Lower lobe of right lung (tissue), 2 donors: ENCODE measurements at places on chromosomes 16 and 17. TPM values are rescaled to one million over a fixed set of nuclear protein-coding genes. Genes with fewer than 3 reads are reported as not detected.

GRCh38 chr16:54201200-54201599 lies 85.4 kb downstream of the IRX3 start:
- DNase-seq = no peak

- no peak for DNase-seq
Observed at GRCh38 chr17:54235571-54235970, 412.8 kb downstream of the KIF2B start.

DHRS7C gene
- not detected for total RNA-seq

DNA sequence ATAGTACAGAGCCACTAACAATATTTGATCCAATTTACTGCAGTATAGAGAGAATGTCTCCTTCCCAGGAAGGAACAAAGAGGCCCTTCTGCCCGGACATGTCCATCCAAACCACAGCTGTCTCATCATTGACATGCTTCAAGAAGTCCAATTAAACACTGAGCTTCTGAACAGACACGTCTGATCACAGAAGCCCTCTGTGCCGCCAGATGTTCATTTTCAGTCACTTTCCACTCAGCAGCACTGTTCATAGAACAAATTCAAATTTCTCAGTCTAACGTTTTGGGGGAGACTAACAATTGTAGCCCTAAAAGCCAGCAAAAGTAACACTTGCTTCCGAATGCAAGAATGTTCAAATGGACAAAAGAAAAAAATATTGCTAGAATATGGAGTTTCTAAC lies 15.3 kb downstream of the ZC3H7A start:
- no peak for DNase-seq

CAPNS2 gene
- 2.0 TPM for total RNA-seq

DNA sequence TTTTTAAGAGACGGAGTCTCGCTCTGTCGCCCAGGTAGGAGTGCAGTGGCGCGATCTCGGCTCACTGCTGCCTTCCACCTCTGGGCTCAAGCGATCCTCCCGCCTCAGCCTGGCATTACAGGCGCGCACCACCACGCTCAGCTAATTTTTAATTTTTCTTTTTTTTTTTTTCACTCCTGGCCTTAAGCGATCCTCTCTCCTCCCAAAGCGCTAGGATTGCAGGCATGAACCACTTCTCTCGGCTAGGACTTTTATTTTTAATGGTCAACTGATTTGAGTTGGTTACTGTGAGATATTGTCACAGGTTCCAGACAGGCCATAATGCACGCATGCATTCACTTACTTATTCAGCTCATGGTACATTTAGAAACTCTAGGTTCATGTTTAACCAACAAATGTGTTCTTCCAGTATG lies 888 bp downstream of the PIGW start:
- no peak for DNase-seq

GRCh38 chr16:50611332-50611934 lies 63.2 kb downstream of the NKD1 start:
- no peak for DNase-seq

- peak; percentile 75 for DNase-seq
Observed at GRCh38 chr16:71230122-71230845, at the start of gene HYDIN. HYDIN (minus strand) TSS chr16:71230722; CDS start chr16:71186895, 43,827 bp downstream.
